ENCODE measurements at places on chromosomes 1 and 21.

- no peak for DNase-seq
Measured at GRCh38 chr1:225769687-225770086, 7.9 kb upstream of the SRP9 start.

GRCh38 chr21:38839328-38840286 lies 33.9 kb downstream of the ETS2 start:
- DNase-seq = no peak

GRCh38 chr1:153552335-153552734 lies 3.3 kb upstream of the S100A3 start:
- no peak for DNase-seq

- DNase-seq = no peak
Measured at GRCh38 chr1:10449751-10450150, at the start of gene CORT. TSS of gene CORT (plus strand) at chr1:10450031. CDS start at chr1:10450224, 193 bp downstream.

GRCh38 chr1:168945870-168946269 lies 160.6 kb upstream of the ATP1B1 start:
- DNase-seq = no peak

DNA sequence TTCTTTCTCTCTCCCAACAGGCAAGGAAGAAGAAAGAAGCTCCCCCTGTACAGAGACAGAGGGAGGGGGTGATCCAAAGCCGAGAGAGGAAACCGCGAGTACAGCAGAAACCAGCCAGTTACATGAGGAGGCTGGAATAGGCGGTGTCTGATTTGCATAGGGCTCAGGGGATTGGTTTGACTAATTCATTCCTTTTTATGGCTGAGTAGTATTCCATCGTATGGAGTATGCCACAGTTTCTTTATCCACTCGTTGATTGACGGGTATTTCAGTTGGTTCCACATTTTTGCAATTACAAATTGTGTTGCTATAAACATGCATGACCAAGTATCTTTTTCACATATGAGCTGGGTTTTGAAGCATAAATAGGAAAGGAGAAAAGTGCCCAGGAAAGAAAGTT lies 3.4 kb upstream of the GPX7 start:
- DNase-seq = no peak

DNA sequence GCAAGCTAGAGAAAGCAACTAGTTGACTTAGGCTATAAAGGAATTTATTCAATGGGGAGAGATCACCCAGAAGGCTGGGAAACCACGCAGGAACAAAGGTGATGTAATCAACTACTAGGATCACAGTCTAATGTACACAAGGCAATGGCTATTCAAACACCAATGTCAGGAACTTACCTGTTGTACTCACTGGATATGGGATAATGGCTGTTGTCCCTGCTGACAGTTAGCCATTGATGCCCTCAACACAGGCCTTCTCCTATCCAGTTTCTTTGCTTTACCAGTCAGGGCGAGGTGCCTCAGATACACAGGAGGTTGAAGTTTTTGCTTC lies 32.3 kb downstream of the C21orf91 start:
- DNase-seq = no peak

DNA sequence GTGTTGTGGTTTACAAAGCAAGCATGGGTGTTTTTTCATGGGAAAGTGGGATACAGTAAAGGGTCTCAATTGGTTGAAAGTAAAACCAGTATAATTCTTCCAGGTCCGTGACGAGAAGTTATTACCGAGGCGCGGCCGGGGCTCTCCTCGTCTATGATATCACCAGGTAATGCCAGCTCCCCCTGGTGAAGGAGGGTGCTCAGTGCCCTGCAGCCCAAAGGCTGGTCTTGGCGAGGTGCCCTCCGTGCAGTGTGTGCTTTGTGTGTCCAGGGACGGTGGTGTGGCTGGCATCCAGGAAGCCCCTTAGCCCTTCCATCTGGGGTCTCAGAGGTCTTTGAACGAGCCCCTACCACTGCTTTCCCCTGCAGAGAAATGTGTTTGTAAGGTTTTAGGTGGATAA lies 24.8 kb downstream of the RAB4A start:
- no peak for DNase-seq

- no peak for DNase-seq
Measured at GRCh38 chr21:33510826-33511225, 19.3 kb upstream of the DNAJC28 start.

DNA sequence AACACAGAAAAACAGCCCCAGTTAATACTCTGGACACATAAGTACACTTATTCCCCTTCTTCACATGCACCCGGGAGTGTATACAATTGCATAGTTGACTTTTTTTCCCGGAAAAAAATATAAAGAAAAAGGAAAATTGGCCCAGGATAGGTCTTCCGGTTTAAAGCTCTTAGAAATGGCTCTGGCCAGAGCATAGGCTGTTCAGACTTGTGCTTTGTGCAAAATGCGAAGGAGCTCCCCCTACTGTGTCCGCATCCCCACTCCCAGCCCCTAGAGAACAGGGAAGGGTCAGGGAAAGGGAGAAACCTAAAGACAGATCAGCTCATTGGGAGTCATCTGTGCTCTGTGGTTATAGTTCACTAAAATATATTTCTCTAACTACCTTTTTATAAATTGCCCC lies 5.5 kb upstream of the MTMR11 start:
- DNase-seq = no peak

GRCh38 chr21:44865561-44866280 lies 7.8 kb downstream of the PTTG1IP start:
- no peak for DNase-seq

GRCh38 chr1:236081546-236082227 lies 16.8 kb upstream of the NID1 start:
- DNase-seq = no peak

- DNase-seq = no peak
Measured at GRCh38 chr1:53678507-53678906, 60.5 kb downstream of the GLIS1 start.

- DNase-seq = no peak
Measured at GRCh38 chr1:218451415-218451814, 106.3 kb downstream of the TGFB2 start.

DNA sequence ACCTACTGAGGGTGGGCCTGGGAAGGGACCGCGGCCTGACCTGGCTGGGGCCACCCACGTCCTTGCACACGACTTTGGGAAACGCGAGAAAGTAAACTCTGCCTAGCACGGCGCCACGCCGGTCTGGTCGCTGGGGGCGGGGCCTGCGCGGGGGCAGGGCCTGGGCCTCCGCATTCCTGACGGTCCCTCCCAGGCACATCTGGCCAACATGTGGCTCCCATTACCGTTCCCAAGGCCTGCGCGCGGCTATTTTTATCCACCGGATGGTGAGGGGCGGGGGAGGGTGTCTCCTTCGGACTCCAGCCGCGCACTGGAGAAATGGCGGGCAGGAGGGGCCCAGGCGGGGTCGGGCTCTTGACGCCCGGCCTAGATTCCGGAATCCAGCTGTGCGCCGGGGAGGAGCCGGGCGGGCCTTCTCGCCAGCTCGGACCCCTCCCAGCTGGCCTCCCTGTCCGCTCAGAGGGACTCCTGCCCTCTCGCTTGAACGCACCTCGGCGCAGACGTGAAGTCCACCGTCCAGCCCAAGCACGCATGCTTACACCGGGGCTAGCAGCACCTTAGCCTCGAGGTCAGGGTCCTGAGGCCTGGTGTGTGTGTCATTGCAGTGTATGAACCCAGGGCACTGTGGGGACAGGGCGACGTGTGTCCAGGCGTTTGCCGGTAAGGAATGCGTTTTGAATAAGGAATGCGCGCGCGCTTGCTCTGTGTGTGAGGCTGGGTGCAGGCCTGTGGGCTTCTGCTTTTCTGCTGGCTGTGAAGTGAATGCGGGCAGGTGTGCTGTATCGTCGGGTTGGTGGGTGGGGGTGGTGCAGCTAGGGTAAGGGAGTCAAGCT lies 2.1 kb downstream of the EVA1B start:
- DNase-seq = no peak

- DNase-seq = peak; percentile 12
Measured at GRCh38 chr1:40948741-40949443, 30.6 kb upstream of the CTPS1 start.

GRCh38 chr1:45569962-45570581 lies 13.8 kb upstream of the NASP start:
- DNase-seq = peak; percentile 42

Data from stimulated activated CD4-positive, alpha-beta T cell treated with anti-CD3 and anti-CD28 coated beads, Interleukin-1b, Interleukin-23, amount 100 ng/mL, for 1 hour (primary cell).